ENCODE measurements at places on chromosomes 7 and 10.
A peak's percentile ranks its signal among the peaks of the same experiment; 100 is the strongest.

GRCh38 chr10:16787361-16787791 is 29.8 kb downstream of the RSU1 start:
- ATAC-seq = peak; percentile 99

- ATAC-seq = no peak
Measured at GRCh38 chr7:115145512-115145911, 223.6 kb downstream of the MDFIC start.

GRCh38 chr10:60235001-60235400 is 154.7 kb downstream of the ANK3 start:
- ATAC-seq = no peak

- ATAC-seq = no peak
Measured at GRCh38 chr10:608331-609261, 80.9 kb downstream of the DIP2C start.

- ATAC-seq = peak; percentile 55
Measured at GRCh38 chr10:50604809-50605208, 18.9 kb downstream of the SGMS1 start.

- ATAC-seq = no peak
Measured at GRCh38 chr7:159035571-159036073, 109.0 kb downstream of the VIPR2 start.

- peak; percentile 48 for ATAC-seq
Measured at GRCh38 chr10:16570731-16571130, 49.1 kb upstream of the C1QL3 start.

GRCh38 chr10:47296156-47296894 is 3.7 kb upstream of the GDF10 start:
- no peak for ATAC-seq

- ATAC-seq = no peak
Measured at GRCh38 chr7:90773269-90773668, 177.1 kb downstream of the CDK14 start.

DNA sequence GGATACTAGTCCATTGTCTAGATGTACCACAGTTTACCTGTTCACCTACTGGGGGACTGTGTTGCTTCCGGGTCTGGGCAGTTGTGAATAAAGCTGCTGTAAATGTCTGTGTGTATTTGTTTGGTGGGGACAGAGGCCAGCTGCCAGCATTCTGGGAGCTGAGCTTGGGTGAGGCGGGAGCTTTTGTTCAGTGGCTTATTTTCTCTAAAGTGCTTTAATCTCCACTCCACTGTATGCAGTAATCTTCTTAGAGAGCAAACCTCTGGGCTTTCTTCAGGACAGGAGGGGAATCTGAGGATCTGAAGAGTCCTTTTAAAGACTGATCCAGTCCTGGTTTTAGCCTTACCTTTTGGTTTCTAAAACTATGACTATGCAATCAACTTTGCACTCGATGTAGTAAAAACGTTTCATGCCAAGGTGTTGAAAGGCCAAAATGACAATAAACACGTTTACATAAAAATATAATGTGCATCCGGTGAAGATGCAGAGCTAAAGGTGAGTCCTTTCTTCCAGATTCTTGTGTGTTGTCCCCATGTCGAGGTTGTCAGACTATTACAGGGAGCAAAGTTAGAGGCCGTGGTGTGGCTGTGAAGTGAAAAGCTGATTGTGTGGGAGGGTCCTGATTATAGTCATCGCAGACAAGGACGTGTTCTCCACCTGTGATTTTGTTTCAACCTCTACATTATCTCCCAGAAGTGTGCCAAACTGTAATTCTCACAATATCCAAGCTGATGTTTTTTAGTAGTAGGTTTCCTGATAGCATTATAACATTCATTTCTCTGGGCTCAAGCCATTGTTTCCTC is 279.8 kb downstream of the CAMK1D start:
- no peak for ATAC-seq
